Activated CD8-positive, alpha-beta T cell treated with anti-CD3 and anti-CD28 coated beads, Interleukin-2, amount 10 ng/mL, durations not matched to agents 7 days and 5 days (primary cell): ENCODE measurements at places on chromosomes 12 and 14.
A peak's percentile ranks its signal among the peaks of the same experiment; 100 is the strongest.

- DNase-seq = no peak
These were observed 260.1 kb upstream of the OR4E1 start for GRCh38 chr14:21933681-21934080.

GRCh38 chr14:105767315-105767714 is 240.9 kb downstream of the TMEM121 start:
- no peak for DNase-seq

DNA sequence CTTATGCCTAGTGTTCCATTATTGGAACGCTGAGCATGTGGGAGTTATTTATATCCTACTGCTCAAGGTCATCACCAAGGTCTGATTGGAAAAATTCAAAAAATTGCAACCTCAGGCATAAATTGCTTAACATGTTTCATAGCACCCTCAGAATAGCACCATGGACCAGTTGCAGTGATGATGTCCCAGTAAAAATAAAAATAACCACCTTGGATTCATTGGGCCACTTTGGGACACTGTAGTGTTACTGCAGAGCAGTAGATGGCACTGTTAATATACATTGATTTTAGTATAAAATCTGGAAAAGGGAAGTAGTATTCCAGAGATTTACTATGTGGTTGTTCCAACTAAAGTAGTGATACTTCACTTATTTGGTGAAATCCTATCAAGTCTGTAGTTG is 31.0 kb upstream of the PTCSC3 start:
- DNase-seq = no peak

DNA sequence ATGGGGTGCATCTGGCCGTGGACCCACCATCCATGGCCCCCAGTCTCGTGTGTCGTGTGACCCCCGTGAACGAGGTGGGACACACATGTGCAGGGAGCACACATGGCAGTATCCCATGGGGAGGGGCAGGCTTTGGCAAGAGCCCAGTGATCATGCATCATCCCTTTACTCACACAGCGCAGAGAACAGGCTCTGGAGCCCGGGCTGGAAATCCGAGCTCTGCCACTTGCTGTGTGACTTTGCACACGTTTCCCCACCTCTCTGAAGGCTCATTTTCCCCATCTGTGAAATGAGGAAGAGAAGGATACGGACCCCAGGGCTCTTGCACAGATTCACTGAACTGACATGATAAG is 119.9 kb downstream of the PHETA1 start:
- DNase-seq = no peak

- no peak for DNase-seq
These were observed 35.5 kb downstream of the CCDC60 start for GRCh38 chr12:119369907-119370546.

DNA sequence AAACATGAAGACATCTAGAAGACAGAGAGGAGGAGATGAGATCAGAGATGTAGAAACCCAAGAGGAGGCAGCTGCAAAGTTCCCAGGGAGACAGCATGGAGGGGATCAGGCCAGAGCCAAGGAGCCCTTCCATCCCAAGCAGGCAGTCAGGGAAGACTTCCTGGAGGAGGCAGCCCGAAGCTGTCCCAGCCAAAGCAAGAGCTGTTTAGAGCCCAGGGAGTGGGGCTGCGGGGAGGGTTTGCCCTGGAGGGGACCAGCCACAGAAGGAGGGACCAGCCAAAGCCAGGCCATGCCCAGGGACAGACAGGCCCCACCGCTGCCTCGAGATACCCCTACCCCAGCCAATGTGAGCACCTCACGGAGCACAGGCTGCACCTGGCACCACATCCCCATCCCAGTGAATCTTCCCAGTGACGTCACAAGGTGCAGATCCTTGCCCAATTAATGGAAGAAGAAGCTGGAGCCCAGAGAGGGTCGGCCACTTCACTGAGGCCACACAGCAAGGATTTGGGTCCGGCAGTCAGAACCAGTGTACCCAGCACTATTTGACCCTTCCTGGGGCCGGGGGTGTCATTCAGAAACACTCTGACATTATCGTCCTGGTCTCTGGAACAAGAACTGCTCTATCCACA is 14.1 kb upstream of the DIO3 start:
- no peak for DNase-seq

- DNase-seq = peak; percentile 66
These were observed 663 bp downstream of the WASHC3 start for GRCh38 chr12:102061096-102061559.

DNA sequence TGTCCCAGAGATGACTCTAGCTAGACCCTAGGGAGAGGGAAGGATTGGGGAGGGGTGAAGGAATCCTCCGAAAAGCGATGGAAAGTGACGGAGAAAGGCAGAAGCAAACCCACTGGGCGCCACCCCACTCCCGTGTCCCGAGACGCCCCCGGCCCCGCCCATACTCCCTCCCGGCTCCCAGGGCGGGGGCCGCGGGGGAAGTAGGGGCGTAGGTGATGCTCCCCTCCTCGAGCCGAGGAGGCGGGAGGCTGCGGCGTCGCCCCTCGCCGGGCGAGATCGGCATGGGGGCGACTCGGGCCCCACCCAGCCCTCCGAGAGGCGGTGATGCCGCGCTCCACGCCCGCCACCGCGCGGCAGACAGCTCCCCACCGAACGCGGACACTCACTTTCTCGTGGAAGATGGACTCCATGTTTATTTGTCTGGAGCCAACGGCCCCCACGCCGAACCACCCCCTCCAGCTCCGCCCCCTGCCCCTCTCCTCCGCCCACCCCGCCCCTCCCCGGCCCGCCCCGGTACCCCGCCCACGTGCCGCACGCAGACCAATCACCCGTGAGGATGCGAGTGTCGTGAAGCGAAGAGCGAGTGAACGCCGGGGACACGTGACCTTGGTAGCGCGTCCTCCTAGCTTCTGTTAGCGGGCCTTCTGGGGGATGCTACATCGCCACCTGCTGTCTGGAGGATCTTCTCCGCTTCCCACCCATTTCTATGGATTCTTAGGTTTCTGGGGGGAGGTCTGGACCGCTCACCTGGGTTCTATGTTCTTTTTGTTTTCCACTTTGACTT is at the start of gene ATXN3:
Gene ATXN3 (minus strand): TSS at position 440 of the 784 bp plus-strand sequence. CDS start 30 bp downstream, at position 410.
- peak; percentile 97 for DNase-seq

- no peak for DNase-seq
These were observed 4.4 kb upstream of the GPHN start for GRCh38 chr14:66503532-66503931.

DNA sequence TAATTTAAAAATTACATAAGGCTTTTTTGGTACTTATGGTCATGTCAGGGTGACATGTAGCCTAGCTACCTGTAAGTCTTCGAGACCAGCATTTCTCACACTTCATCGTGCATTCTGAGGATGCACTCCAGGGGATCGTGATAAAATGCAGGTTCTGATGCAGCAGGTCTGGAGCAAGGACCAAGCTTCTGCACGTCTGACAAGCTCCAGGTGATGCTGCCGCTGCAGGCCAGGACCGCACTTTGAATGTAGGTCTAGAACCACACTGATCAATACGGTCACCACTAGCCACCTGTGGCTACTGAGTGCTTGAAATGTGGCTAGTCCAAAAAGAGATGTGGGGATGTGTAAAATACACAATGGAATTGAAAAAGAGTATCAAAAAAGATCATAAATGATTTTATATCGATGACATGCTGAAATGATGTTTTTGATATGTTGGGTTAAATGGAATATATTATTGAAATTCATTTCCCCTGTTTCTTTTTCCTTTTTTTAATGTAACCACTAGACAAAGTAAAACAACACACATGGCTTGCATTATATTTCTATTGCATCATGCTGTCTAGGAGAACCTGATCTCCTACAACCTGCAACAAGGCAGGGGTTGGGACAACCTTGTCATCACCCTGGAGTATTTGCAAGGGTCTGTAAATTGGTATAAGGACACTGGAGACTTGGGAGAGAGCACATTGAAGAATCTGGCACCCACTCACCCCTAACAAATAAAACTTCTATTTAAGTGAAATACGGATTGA is 142.4 kb downstream of the DPF3 start:
- no peak for DNase-seq

GRCh38 chr12:132568301-132568700 is 42.1 kb downstream of the LRCOL1 start:
- no peak for DNase-seq

DNA sequence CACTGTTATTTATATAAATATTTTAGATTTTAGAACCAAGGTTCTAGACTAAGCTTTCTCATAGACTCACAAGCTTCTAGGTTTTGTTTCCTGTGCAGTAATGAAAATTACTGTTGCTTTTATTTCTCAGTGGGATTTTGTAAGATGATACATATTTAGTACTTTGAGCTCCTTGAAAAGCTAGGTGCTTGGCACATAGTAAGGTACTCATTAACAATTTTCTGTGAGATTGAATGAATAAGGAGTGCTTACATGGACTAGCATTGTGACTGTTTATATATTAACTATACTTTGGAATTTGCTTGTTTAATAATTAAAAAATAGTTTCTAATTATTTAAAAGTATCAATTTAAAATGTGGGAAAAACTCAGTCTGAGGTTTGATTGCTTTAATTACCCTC is 85.7 kb downstream of the MIA2 start:
- DNase-seq = no peak

- DNase-seq = no peak
These were observed 63.9 kb downstream of the BICD1 start for GRCh38 chr12:32170437-32170998.

DNA sequence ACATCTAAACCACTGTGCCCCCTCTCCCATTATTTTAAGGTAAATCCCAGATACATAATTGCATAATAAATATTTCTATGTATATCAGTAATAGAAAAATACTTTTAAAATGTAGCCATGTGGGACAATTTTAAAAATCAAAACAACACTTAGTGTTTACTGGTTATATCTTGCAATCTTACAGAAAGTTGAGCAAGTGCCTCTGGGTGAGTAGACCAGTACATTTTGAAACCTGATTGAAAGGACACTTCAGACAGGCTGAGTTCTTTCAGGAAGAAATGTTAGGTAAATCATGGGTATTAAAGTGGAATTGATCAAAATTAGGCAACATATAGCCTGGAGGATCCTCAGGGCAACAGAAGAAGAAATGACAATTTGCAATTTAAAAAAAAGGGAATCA is 7.2 kb downstream of the SLC38A4 start:
- DNase-seq = no peak

DNA sequence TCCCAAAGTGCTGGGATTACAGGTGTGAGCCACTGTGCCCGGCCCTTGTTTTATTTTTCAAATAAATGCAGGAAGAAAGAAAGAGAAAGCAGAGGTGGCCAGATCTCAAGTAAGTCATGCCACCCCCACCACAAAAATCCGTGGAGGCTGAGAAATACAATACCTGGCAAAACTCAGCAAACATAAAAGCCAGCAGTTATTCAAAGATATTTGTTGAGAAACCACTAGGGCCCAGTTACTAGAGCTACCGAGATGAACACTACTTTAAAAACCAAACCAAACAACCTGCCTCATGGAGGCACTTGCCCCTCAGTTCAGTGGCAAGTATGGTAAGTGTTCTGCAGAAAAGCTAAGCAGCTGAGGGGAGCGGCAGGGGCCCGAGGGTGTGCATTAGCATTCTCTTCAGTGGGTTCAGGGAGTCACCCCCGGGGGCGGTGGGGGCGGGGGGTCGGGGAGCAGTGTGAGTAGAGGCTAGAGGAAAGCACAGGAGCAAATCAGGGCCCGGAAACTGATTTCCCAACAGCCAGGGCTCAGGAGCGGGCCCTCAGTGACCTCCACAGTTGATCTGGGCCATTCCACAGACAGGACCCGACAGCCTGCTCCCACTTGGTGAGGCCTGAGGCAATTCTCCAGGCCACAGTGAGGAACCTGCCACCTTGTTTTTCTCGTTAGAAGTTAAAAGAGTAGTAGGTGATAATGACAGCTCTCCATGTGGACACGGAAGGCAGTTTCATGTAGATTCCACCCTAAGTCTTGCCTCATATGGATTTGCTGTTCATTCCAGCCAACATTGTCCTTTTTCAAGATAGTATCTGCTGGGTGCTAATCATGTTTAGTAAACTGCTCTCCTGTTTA is 8.6 kb downstream of the EVL start:
- DNase-seq = no peak

GRCh38 chr14:54642801-54643695 is 76.1 kb downstream of the SAMD4A start:
- no peak for DNase-seq

DNA sequence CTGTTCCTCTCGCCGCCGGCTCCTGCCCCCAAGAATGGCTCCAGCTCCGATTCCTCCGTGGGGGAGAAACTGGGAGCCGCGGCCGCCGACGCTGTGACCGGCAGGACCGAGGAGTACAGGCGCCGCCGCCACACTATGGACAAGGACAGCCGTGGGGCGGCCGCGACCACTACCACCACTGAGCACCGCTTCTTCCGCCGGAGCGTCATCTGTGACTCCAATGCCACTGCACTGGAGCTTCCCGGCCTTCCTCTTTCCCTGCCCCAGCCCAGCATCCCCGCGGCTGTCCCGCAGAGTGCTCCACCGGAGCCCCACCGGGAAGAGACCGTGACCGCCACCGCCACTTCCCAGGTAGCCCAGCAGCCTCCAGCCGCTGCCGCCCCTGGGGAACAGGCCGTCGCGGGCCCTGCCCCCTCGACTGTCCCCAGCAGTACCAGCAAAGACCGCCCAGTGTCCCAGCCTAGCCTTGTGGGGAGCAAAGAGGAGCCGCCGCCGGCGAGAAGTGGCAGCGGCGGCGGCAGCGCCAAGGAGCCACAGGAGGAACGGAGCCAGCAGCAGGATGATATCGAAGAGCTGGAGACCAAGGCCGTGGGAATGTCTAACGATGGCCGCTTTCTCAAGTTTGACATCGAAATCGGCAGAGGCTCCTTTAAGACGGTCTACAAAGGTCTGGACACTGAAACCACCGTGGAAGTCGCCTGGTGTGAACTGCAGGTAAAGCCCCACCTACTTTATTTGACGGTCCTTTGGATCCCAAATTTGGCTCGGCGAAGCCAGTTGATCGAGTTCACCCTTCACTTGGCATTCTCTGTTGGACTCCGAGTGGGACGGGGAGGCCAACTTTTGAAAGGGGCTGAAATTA is 1.5 kb downstream of the WNK1 start:
- DNase-seq = peak; percentile 63

- DNase-seq = no peak
These were observed 28.7 kb downstream of the UBE2N start for GRCh38 chr12:93413064-93413463.

DNA sequence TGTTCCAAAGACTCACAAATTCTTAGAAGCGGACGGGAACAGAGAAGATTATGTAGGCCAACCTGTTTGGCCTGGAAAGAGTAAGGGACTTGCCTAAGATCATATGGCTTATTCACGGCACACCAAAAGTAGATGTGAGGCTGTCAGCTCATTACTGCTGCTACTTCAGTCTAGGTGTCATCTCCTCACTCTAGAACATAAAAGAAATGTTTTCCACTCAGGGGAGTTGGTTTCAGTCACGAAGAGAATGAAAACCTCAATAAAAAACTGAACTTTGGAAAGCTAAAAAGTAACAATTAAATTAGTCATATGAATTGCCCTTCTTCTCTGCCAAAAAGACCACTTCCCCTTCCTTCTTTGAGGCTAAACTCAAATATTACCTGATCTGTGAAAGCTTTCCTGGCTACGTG is 658 bp upstream of the CEP128 start:
- no peak for DNase-seq
